H9 (cell line): ENCODE measurements at places on chromosomes 16 and 17.

GRCh38 chr17:72121164-72122009 is 567 bp downstream of the SOX9 start:
- DNase-seq = peak; percentile 73

GRCh38 chr17:48002266-48002915 is 31.5 kb downstream of the CDK5RAP3 start:
- DNase-seq = no peak

GRCh38 chr16:4475880-4476788 is at the start of gene HMOX2:
Gene HMOX2, plus strand, starts transcription at chr16:4476398. Its CDS starts 29,127 bp downstream, at chr16:4505525.
- DNase-seq = peak; percentile 97

- no peak for DNase-seq
Observed at GRCh38 chr16:3520413-3520812, 19.6 kb downstream of the CLUAP1 start.

- no peak for DNase-seq
Observed at GRCh38 chr17:4135489-4135888, 7.3 kb downstream of the ZZEF1 start.

GRCh38 chr16:2910441-2910969 is 1.2 kb upstream of the FLYWCH1 start:
- no peak for DNase-seq

DNA sequence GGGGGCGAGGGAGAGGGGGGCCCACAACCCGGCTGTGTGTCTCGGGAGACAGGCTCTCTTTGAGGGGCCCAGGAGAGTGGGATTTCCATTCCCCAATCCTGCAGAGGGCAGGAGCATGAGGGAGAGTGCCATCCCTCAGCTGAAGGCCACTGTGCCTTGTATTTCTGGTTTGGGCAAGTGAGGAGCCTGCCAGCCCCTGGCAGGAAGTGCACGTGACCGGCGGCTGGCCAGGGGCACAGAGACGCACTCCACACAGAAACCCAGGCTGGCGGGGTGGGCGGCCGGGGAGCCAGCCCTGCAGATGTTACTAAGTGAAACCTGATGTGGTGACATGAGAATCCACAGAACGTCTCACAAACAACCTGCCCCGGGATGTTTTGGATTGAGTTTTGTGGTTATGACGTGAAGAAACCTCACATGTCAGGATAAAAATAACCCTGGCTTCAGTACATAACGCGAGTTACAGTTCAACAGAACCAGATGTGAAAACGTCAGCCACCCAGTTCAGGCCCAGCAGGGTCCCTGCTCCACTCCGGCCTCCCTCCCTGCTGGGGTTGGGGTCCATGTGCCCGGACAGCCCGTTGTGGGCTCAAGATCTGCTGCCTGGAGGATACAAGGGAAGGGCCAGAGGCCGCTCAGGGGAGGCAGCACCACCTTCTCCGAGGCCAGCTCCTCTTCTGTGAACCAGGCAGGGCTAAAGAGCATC is 51.7 kb upstream of the MTSS2 start:
- DNase-seq = no peak

DNA sequence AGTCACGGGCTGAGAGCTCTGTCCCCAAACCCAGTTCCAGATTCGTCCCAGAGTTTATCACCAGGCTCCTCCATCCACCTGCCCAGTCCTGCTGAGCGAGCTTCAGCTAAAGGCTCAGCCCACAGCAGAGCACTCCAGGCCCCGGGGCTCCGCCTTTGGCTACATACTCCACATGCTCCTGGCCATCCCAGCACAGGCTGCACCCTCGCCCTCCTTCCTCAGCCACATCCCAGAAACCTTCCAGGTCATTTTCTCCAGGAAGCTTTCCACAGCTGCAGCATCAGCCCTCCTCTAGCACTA is 4.7 kb upstream of the CD2BP2 start:
- DNase-seq = no peak

- DNase-seq = no peak
Observed at GRCh38 chr17:32739722-32740121, 137.2 kb downstream of the MYO1D start.
